Bronchial smooth muscle cell (primary cell): ENCODE measurements at places on chromosomes 5 and 9. TPM values are rescaled to one million over a fixed set of nuclear protein-coding genes. Genes with fewer than 3 reads are reported as not detected.

The DBH gene
- total RNA-seq: not detected in 2 replicates

The KCNT1 gene
- not detected in 2 replicates for total RNA-seq

The CCNB1 gene
- total RNA-seq: 9.5 and 40.0 TPM in 2 replicates

The FRMPD1 gene
- total RNA-seq: not detected in 2 replicates

The CKMT2 gene
- total RNA-seq: 1.3 and 3.6 TPM in 2 replicates

The ADAMTSL2 gene
- under 0.01 TPM in 1 of 2 replicates, not detected in the other for total RNA-seq

The NR5A1 gene
- total RNA-seq: not detected in 2 replicates

The C9orf50 gene
- total RNA-seq: under 0.01 TPM in 2 replicates

The GDF9 gene
- total RNA-seq: under 0.01 and 0.09 TPM in 2 replicates

The SGCD gene
- 4.4 and 10.2 TPM in 2 replicates for total RNA-seq

The SPRY4 gene
- total RNA-seq: 0.17 and 3.0 TPM in 2 replicates

The AQP7 gene
- total RNA-seq: 0.34 and 0.47 TPM in 2 replicates

The BTNL3 gene
- total RNA-seq: not detected in 2 replicates

The ANKRD33B gene
- 3.6 and 16.1 TPM in 2 replicates for total RNA-seq

The IFNA21 gene
- not detected in 2 replicates for total RNA-seq

The UNC13B gene
- total RNA-seq: 21.0 and 25.5 TPM in 2 replicates

The MFAP3 gene
- 36.1 and 38.0 TPM in 2 replicates for total RNA-seq

The SYK gene
- under 0.01 TPM in 1 of 2 replicates, not detected in the other for total RNA-seq

The SEMA4D gene
- total RNA-seq: under 0.01 and 0.09 TPM in 2 replicates

The CDHR2 gene
- total RNA-seq: 0.09 and 0.32 TPM in 2 replicates

The CHSY3 gene
- 0.77 and 1.3 TPM in 2 replicates for total RNA-seq

The SEC24A gene
- 11.6 and 15.6 TPM in 2 replicates for total RNA-seq

The CD72 gene
- total RNA-seq: 1.3 and 1.9 TPM in 2 replicates

The STK10 gene
- 16.8 and 18.4 TPM in 2 replicates for total RNA-seq

The PLAC8L1 gene
- total RNA-seq: 0.17 TPM in 1 of 2 replicates, not detected in the other

The PCDHA13 gene
- total RNA-seq: 0.09 and 0.16 TPM in 2 replicates

The ZSWIM6 gene
- total RNA-seq: 7.9 and 10.9 TPM in 2 replicates

The LCN2 gene
- total RNA-seq: not detected in 2 replicates

The REEP2 gene
- 9.8 and 16.4 TPM in 2 replicates for total RNA-seq

The PCDHGA6 gene
- 2.4 and 3.9 TPM in 2 replicates for total RNA-seq

The MAMDC4 gene
- total RNA-seq: 0.32 and 1.1 TPM in 2 replicates

The DOCK2 gene
- total RNA-seq: 2.5 and 3.2 TPM in 2 replicates

The SHISAL2B gene
- total RNA-seq: 0.16 TPM in 1 of 2 replicates, not detected in the other

The LCN12 gene
- total RNA-seq: not detected in 2 replicates

The PCDHB14 gene
- total RNA-seq: 0.63 and 2.6 TPM in 2 replicates

The BNC2 gene
- total RNA-seq: 28.8 and 42.7 TPM in 2 replicates

The SARDH gene
- 3.0 and 4.6 TPM in 2 replicates for total RNA-seq

The BTNL8 gene
- total RNA-seq: not detected in 2 replicates

The IFNA2 gene
- not detected in 2 replicates for total RNA-seq

The IL3 gene
- not detected in 2 replicates for total RNA-seq

The FOXD4L5 gene
- total RNA-seq: 0.09 and 0.16 TPM in 2 replicates

The YIPF5 gene
- total RNA-seq: 105 and 126 TPM in 2 replicates

The ZNF782 gene
- 1.3 and 2.4 TPM in 2 replicates for total RNA-seq

The SLC36A3 gene
- total RNA-seq: not detected in 2 replicates

The CCDC171 gene
- 4.4 and 5.7 TPM in 2 replicates for total RNA-seq

The FIBCD1 gene
- 6.7 and 9.3 TPM in 2 replicates for total RNA-seq

The KCNN2 gene
- 0.16 TPM in 1 of 2 replicates, not detected in the other for total RNA-seq

The INSL4 gene
- not detected in 2 replicates for total RNA-seq

The CAST gene
- 74.2 and 131 TPM in 2 replicates for total RNA-seq

The SPATA31D4 gene
- total RNA-seq: not detected in 2 replicates

The PRDM9 gene
- total RNA-seq: not detected in 2 replicates

The MYMK gene
- total RNA-seq: not detected in 2 replicates

The CLIC3 gene
- 6.8 and 8.2 TPM in 2 replicates for total RNA-seq

The NMUR2 gene
- total RNA-seq: not detected in 2 replicates
